ENCODE measurements at places on chromosomes 4 and X.

DNA sequence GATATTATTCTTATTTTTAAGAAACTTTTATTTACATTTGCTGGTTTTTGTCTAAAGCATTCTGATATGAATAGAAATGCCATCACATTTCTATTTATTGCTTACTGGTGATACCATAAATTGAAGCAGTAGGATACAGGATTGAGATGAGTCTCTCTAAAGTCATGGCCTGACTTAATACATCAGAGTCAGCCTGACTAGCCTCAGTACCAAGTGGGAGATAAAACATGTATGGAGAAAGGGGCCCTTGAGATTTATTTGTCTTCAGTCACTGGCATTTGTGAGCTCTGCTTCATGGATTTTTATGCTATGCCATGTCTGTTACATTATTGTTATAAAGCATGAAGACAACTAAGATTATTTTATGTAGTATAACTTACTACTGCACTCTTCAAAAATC, 465.5 kb downstream of the ADGRL3 start:
- DNase-seq, result no peak

GRCh38 chr4:138599965-138600364, 357.8 kb upstream of the SLC7A11 start:
- DNase-seq, result no peak

- DNase-seq, result no peak
These were observed 5.1 kb upstream of the OCRL start for GRCh38 chrX:129534816-129535578.

GRCh38 chr4:110059556-110060191, 138.7 kb downstream of the ELOVL6 start:
- no peak for DNase-seq

GRCh38 chr4:33111117-33111516, 2390.9 kb downstream of the PCDH7 start:
- DNase-seq, result no peak

Data from right forelimb (tissue), 1 donor.